ENCODE measurements at places on chromosomes 4 and X.

DNA sequence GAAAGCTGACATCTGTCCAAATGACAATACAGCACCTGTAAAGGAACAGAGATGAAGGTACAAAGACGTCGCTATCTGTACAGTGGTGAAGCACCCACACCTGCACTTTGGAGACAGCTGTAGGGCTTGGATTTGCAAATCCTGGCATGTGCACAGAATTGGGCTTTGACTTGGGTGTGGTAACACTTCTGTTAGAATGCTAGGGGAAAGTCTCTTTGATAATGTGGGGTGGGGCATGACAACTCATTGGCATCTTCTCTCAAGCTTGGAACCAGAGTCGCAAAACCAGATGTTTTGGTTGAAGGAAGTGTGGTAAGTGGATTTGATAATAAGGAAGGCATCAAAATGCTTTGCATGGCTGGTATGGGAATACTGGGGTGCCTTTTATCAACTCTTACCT is 55.5 kb downstream of the VCX3B start:
- no peak for DNase-seq

DNA sequence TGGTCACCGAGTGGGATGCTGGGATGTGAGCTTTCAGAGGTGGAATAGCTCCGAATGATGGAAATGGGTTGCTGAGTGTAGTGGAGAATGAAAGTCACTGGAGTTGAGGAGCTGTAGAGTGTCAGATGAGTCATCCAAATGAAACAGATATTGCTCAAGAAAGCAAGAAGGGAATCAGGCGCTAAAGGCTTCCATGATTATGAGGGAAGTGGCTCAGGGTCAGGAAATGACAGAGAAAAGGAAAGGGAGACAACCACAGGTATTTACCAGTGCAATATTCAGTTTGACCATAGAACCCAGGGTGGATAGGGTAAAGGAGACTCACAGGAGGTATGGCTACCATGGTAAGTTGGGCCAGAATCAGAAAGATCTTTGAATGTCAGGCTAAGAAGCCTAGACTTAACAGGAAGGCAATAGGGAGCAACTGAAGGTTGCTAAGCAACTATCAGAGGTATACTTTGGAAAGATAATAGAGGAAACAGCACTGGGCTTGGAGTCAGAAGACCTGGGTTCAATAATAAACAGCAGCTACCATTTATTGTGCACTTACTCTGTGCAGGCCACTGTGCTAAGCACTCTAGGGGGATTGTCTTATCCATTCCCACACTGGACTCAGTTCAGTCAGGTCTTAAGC is 11.7 kb downstream of the LAS1L start:
- DNase-seq: no peak

GRCh38 chr4:168487282-168488035 is 7.2 kb upstream of the DDX60L start:
- no peak for DNase-seq

- DNase-seq: no peak
Observed at GRCh38 chrX:378443-378842, 8.3 kb downstream of the PPP2R3B start.

DNA sequence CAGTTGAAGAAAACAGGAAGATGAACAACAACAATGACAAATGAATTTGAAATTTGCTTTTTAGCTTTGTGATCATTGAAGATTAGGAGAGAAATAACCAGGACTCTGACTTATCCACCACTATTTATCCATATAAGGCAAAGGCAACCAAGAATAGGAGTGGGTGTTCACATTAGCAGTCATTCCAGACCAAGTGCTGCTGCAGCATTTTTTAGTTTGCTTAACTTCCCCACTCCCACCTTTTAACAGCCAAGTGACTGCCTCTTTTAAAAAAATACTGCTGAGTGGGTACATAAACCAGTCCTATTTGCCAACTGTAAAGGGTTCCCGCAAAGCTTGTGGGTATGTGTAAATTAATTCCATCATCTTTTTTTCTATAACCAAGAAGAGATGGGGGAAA is 230.9 kb downstream of the IQCM start:
- no peak for DNase-seq

DNA sequence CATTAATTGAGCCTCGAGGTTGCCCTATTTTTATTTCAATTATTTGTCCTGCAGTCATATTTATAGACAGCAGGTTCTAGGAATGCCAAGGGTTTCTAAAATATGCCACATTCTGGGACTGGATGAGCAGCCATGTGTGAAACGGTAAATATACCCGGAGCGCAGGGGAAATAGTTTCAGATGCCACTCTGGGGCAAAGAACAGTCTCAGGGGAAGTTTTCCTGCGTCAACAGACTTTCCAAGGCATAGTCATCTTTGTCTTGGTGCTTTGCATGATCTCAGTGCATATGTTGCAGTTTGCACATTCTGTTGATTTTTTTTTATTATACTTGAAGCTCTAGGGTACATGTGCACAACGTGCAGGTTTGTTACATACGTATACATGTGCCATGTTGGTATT is 71.0 kb downstream of the GPAT3 start:
- no peak for DNase-seq

- peak; percentile 19 for DNase-seq
Observed at GRCh38 chr4:54683616-54684346, 26.0 kb downstream of the KIT start.

DNA sequence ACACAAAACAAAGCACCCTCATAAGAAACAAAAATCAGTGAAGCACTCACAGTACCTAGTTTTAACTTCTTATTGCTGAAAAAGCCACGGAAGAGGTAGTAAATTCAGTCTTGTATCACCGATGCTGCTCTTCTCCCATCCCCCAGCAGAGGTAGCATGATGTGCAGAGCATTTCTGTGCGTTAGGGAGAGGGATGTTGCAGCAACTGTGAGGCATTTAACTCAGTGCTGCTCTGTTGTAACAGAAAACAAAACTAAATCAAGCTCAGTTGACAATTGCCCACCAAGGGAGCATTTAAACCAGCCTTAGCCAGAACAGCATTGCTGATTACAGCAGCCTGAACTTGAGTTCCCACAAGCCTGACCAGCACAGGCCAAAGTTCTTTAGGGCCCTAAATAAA is 1279.7 kb upstream of the ADGRL3 start:
- no peak for DNase-seq

GRCh38 chrX:53682885-53683555 is 3.5 kb downstream of the HUWE1 start:
- DNase-seq: no peak

GRCh38 chr4:188296331-188296730 is 157.1 kb downstream of the TRIML1 start:
- DNase-seq: no peak

- no peak for DNase-seq
Observed at GRCh38 chr4:71494539-71494938, 155.7 kb downstream of the SLC4A4 start.

DNA sequence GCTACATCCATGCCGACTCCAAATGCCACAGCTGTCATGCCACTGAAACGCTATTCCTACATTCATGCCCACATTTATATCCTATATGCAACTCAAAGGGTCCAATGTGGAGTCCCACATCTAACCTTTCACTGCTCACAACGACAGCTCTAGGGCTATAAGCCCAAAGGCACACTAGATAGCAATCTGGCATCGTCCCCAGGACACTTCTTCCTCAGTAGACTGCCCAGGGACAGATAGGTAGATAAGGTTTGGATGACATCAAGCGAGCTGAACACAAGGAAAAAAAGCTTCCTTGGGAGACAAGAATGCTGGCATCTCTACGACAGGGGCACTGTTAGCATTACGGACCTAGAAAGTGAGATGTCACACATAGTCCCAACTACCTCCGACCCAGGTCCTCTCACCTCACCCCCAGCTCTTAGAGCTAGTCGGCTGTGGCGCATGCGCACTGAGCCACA is 685 bp downstream of the RAB9B start:
- peak; percentile 30 for DNase-seq

DNA sequence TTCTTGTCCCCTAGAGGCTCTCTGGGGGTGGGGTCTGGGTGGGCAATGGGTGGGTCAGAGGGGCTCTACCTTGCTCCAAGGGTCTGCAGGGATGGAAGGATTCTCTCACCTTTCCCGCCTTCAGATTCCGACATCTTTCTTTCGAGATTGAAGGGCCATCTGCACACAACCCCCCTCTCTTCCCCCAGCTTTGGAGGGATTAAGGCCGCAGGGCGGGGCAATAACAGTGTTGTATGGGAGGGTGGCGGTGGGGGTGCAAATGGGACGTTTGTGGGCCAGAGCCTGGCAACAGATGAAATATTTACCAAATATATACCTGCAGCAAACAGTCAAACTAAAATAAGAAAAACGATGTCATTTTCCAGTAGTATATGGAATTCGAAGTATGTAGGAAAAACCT is at the start of gene CACNA1F:
Gene CACNA1F, minus strand, starts transcription at position 165 of the 400 bp plus-strand sequence. Its CDS starts 31 bp downstream, at position 134.
- no peak for DNase-seq

DNA sequence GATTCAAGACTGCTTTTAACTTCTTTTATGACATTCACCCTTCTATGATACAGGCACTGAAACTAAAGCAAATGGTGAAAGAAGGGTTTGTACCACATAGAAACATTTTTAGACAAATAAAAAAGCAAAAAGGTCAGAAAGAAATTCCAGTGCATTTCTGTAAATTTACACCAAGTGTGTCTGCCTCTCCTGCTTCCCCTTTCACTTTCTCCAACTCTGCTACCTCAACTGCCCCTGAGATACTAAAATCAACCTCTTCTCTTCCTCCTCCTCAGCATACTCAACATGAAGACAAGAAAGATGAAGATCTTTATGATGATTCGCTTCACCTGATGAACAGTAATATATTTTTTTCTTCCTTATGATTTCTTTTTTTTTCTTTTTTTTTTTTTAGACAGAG is 187.9 kb downstream of the LRBA start:
- no peak for DNase-seq

- no peak for DNase-seq
Observed at GRCh38 chr4:168524006-168524405, 27.2 kb downstream of the PALLD start.

Measured in stimulated activated CD8-positive, alpha-beta memory T cell treated with anti-CD3 and anti-CD28 coated beads, Interleukin-12 subunit alpha, Interleukin-12 subunit beta, amount 100 ng/mL, for 1 hour (primary cell).